IMR-90 (cell line): ENCODE measurements at places on chromosomes 16 and 17.

DNA sequence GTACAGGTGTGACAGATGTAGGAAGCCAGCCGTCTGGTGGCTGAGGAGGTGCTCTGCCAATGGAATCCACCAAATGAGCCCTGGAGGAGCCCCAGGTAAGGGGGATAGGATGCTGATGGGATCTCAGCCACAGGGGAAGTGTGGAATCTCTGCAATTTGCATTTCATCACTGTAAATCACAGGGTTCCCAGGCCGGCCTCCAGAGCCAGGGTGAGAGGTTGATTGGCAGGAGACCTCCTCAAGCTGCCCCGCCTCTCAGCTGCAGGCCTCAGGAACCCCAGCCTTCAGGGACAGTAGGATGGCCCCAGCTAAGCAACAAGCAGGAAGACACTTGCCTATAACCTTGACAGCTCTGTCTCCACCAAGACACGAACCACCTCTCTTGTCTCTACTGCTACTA, 39.4 kb downstream of the RTN4RL1 start:
- DNase-seq = no peak

- DNase-seq = no peak
Observed at GRCh38 chr16:64168371-64168770, 953.5 kb downstream of the CDH11 start.

DNA sequence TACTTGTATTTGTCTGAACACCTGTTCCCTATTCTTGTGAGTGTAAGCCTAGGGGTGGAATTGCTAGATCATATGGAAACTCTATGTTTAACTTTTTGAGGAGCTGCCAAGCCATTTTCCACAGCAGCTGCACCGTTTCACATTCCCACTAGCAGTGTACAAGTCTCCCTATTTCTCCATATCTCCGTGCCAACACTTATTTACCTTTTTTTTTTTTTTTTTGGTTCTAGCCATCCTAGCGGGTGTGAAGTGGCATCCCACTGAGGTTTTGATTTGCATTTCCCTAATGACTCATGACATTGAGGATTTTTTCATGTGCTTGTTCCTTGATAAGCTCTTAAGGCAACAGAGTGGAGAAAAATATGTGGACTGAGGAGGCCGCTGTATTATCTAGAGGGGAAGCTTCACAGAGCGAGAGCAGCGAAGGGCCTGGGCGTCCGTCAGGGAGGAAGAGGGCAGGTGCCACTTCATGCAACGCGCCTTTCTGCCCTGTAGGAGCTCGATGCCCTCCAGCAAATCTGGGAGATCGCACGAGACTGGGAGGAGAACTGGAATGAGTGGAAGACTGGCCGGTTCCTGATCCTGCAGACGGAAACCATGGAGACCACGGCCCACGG, 50.0 kb downstream of the DNAH2 start:
- peak; percentile 47 for DNase-seq

DNA sequence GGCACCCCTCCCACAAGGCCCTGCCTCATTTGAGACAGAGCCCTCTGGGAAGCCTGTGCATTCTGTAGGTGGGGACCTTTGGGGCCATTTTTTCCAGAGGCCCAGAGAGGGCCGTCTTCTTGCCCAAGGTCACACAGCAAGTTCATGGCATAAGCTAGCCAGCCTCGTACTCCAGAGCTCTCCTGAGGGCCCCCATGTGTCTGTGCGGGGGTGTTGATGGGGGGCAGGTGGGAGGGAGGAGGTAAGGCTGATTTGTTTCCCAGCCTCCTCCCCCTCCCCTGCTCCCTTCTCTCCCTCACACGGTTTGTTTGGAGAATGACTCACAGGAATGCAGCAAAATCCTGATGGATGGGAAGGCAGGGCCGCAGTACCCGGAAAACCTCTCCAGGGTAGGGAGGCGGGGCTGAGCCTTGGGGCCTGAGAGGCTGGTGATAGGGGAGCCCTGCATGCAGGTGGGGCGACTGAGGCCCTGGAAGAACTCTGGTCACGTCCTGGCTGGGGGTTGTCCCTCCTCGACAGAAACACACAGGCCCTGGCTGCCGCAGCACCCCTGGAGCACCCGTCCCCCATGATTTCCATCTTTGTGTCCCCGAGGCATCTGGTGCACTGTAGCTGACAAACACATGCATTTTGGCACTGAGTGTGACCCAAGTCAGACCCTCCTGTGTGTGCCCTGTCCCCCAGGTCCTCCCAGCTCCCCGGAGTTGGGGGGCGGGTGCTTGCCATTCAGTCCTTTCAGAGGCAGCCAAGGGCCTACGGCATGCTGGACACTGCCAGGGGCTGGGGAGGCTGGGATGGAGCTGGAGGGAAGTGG, 29.7 kb downstream of the RAI1 start:
- peak; percentile 93 for DNase-seq
